ENCODE measurements at places on chromosomes 4 and X. TPM values are rescaled to one million over a fixed set of nuclear protein-coding genes. Genes with fewer than 3 reads are reported as not detected.

MAGEA4 gene
- total RNA-seq: not detected

PPP3CA gene
- 133 TPM for total RNA-seq

GUF1 gene
- total RNA-seq: 30.5 TPM

GRIA3 gene
- not detected for total RNA-seq

BTC gene
- 4.5 TPM for total RNA-seq

LGI2 gene
- total RNA-seq: not detected

TCEAL7 gene
- total RNA-seq: 0.20 TPM

All from HCT116 (cell line).